ENCODE measurements at places on chromosomes 5 and 9.

GRCh38 chr9:18673179-18673578, 199.2 kb downstream of the ADAMTSL1 start:
- no peak for DNase-seq

DNA sequence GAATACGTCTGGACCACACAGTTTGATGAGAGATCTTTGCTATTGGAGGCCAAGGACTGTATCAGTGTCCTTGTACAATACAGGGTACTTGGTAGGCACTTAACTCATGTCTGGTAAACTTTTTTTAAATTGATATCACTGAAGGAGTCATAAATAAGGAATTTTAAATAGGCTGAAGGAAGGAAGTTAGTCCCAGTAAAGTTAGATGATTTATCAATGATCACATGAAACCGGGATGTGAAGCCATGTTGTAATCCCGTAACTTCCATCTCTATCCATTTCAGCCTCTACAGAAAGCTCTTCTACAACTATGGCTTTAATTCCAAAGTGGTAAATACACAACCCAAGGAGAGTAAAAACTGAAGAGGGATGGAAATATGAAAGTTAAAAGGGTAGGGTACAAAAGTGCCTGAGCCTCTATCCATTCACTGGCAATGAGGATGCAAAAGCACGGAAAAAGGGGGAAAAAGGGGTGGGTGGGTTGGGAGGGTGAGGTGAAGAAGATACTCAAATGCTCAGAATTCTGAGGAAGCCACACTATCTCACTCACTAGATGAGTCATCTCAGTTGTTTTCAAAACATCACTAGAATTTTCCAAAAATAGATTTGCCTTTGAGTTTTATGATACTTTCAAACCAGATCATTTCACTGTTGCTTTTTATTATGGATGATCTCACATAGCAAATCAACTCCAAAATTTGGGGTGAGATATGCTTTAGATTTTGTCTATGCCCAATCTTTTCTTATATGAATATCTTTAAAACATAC, 1053.5 kb downstream of the NR2F1-AS1 start:
- no peak for DNase-seq

DNA sequence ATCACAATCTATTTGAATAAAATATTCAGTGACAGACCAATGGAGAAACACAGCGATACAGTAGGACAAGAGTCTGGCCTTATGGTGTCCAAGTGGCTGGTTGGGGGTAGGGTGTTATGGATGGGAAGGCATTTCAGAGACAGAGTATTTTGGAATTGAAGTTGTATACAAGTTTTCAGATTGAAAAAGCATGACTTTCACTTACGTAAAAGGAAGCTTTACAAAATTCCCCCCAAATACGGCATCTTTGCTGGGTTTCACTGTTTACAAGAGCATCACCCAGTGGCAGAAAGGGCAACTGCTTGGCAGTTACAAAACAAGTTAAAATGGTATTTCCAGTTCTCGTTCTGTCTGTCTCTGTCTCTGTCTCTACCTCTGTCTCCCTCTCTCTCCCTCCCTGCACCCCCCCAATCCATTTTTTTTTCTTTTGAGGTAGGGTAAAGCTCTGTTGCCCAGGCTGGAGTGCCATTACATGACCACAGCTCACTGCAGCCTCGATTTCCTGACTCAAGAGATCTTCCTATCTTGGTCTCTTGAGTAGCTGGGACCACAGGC, 86.2 kb downstream of the PTPN3 start:
- DNase-seq = no peak

- DNase-seq = no peak
Observed at GRCh38 chr9:114478871-114479270, 26.4 kb downstream of the WHRN start.

GRCh38 chr5:37696190-37697021, 143.4 kb downstream of the GDNF start:
- DNase-seq = no peak

- DNase-seq = no peak
Observed at GRCh38 chr5:169411786-169412430, 111.0 kb upstream of the SLIT3 start.

- DNase-seq = no peak
Observed at GRCh38 chr9:35340046-35340445, 149.9 kb upstream of the RUSC2 start.

DNA sequence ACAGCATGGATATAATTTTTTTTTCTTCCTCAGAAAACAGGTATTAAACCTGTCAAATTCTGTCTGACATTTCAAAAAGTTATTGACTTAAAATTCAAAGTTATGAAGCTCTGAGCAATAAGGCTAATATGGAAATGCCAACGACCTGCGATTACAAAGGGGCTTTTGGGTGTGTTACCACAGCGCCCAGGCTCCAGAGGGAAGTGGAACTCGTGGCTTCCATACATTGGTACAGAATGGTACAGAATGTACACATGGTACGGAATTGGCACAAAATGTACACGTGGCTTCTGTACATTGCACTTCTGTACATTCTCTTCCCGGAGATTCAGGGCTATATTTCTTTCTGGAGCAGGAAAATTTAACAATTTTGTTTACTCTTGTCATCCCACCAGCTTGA, 225.1 kb upstream of the TBCA start:
- DNase-seq = no peak

DNA sequence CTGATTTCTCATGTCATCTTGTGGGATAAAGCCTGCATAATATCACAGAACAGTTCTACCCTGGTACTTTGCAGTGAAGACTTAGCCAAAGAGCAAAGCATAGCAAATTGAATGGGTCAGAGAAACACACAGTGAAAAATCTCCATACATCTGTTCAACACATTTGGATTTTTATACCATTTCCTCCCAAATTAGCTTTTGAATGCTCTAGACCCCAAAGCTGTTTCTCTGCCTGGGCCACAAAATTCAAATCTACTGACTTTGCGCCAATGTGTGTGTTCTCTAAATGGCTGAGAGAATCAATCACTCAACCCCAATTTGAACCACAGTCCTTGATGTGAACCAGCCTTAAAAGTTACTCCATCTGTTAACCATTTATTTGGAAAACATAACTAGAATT, 236.9 kb upstream of the NFIL3 start:
- DNase-seq = no peak

GRCh38 chr9:19310246-19310645, 69.8 kb downstream of the RPS6 start:
- DNase-seq = no peak

DNA sequence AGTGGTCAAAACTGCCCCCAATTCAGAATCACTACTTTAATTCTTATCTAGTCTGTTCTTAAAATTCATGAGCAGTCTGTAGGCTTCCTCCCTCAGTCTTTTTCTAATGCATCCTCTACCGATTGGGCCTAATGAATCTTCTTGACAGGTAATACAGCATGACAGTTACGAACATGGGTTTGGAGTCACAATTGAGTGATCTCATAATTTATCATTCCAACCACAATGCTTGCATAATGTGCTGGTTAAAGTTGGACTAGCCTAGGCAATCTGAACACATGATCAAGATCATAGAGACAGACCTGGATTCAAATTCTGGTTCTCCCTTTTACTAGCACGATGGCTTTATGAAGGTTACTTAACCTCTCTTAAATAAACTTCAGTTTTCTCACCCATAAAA, 33.1 kb upstream of the SETD9 start:
- no peak for DNase-seq

DNA sequence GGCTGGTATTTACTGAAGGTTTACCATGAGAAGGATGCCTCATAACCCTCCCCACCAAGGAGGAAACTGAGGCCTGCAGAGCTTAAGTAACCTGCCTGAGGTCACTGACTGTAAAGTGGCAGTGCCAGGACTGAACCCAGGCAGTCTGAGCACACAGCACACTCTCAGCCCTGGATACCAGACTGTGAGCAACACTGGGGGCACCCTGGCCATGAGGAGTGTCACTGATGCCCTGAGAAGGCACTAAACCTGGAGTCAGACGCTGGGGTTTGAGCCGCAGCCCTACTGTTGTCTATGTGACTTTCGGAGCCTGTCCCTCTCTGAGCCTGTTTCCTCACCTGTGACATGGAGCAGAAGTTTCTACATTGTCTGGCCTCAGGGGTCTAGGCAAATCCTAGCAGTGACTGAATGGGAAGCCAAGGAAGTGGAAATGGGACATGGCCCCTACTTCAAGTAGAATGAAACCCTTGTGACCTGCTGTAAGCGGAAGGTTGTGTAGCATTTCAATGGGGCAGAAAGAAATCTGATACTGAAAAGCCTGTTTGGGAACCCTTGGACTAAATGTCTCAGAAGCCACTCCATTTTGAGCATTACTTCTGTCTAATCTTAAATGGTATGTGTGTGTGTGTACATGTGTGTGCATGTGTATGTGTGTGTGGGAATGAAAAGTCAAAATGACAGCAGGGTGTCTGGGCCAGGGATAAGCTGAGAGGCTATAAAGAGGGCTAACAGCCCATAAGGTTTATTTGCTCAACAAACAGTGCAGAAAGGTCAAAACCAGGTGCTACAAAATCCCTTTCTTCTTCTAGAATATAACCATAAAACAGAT, 36.0 kb downstream of the B4GALT1 start:
- DNase-seq = no peak

DNA sequence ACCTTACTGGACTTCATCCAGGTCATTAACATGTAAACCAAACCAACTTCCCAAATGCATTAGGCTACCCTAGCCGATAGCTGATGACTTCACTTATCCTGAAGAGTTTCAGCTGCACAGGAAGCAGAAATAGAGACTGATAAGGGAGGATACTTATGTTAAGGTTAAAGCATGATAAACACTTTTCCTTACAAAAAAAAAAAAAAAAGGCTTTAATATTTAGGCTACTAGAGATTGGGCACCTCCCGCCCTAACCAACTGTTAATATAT, 1.6 kb upstream of the MEF2C start:
- no peak for DNase-seq

DNA sequence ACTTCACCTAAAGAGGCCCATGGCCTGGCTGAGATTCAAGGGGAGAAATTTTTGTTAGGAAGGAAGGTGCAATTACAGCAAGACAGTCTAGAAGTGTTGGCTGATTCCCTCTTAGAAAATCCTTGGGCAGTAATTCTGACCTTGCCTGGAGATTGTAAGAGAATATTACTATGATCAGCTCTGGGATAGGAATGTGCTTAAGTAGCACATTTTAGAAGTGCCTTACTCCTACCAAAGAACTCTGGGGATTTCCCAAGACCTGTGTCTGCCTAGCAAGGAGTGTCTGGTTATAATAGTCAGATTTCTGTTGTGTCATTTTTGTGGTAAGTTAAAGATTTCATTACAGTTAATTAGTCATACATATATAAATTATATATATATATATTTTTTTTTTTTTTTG, 52.3 kb downstream of the NLN start:
- DNase-seq = no peak

GRCh38 chr9:121348221-121348620, 21.8 kb downstream of the STOM start:
- DNase-seq = no peak

DNA sequence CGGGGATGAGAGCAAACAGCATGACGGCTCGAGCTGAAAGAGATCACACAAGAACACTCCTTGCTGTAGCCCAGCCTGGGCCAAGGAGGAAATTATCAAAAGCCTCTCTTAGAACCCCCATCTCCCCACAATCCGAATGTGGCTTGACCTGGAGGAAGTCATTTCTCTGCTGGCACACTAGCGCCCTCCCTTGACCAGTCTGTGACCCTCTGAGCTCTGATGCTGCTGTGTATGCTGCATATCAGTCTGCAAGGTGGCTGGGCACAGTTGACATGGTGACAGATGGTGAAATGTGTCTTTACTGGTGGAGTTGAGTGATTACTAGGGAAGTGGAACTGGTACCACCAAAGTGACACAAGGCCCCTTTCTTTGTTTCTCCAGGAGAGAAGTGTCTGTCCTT, 3.3 kb downstream of the SLC46A2 start:
- DNase-seq = no peak
